ENCODE measurements at places on chromosomes 1 and 21.

- DNase-seq = no peak
Observed at GRCh38 chr1:232853994-232854797, 49.0 kb downstream of the MAP10 start.

GRCh38 chr1:243910607-243911006, 60.6 kb upstream of the AKT3 start:
- DNase-seq = no peak

DNA sequence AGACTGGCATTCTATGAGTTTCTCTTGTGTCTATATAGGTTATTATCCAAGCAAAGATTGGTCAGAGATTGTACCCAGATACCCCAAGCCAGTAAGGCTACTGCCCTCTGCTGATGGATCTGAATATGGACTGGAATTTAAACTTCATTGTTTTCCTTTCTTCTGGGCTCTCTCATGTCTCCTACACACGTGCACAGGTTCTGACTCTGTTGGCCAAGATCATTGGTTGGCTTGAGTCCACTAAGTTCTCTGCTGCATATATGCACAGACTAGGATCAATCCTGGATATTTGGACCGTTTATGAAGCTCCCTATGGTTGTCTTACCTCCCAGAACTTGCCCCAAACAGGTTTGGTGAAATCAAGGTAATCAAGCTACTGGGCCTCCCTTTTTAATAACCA, 69.7 kb downstream of the CC2D1B start:
- DNase-seq = peak; percentile 3

DNA sequence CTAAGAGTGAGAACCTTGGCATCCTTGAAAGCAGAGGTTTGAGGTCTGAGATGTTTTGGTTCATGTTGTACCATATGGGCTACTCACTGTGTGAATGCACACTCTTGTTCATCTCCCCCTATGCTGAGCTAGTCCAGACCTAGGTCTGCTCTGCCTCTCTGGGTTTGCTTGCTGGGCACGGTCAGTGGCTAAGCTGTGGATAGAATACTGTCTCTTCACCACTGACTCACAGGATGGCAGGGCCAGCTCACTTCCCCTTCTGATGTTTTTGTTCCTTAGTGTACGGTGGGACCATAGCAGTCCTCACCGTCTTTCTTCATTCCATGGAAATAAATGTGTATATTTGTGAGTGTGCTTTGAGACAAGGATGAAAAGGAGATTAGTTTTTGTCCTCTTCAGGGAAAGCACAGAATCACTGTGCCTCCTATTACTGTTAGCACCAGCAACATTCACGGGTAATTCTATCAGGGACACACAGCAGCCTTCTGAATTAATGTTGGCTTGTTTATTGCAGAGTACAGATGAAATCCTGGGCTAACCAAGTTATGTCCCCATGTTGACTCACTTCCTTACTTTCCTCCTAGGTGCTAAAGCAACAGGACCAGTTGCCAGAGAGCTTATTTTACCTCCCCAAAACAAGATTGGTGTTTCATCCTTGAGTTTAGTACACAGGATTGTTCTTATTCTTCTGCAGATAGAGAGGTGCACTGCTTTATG, 56.9 kb upstream of the IVNS1ABP start:
- no peak for DNase-seq

Measured in activated T-cell treated with anti-CD3 and anti-CD28 coated beads for 4 hours (primary cell).